ENCODE measurements at places on chromosomes 4 and X. TPM values are rescaled to one million over a fixed set of nuclear protein-coding genes. Genes with fewer than 3 reads are reported as not detected.

DNA sequence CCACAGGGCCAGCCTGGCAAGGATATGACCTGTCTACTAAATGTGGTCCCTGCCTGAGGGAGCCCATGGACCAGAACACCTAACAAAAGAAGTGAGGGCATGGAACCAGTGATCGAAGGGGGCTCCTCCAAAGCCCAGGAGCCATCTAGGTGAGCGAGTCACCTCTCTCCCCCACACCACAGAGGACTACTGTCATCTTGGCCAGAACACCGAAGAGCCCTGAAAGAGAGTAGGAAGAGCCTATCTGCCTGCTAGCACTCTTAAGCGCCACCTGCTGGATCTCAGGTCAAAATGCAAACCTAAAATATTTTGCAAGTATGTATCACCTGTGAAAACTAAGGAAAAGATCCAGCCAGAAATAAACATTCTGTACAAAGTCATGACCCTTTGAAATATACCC lies 137.9 kb upstream of the ZXDB start:
- H3K4me3 ChIP-seq, result no peak overlapping the region
- peak; percentile 54 for DNase-seq
- H3K27me3 ChIP-seq, result no peaks in the 10 kb centered on the region
- H3K4me1 ChIP-seq, result no peaks in the 10 kb centered on the region

- H3K27ac ChIP-seq, result no peak overlapping the region
- H3K4me3 ChIP-seq, result no peak overlapping the region
- no peak for DNase-seq
Observed at GRCh38 chr4:52822583-52822971, 39.5 kb upstream of the RASL11B start.

DNA sequence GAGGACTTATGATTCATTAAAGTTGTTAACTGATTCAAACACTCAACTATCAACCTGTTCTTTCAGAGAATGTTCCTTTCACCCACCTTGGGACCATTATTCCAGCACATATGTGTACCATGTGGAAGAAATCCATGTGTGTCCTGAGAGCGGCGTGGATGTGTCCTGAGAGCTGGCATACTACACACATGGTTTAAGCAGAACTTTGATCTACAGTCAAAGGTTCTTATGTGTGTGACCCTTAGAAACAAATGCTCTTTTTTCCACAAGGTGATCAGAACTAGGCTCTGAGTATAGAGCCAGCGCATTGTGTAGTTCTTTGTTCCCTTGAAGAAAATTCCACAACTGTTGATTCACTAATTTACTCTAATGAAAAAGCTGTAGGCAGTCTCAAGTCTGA lies 332.0 kb downstream of the NR3C2 start:
- no peak for DNase-seq
- no peaks in the 10 kb centered on the region for H3K36me3 ChIP-seq
- H3K4me3 ChIP-seq, result no peak overlapping the region

GRCh38 chr4:76087007-76087769 lies 12.7 kb downstream of the ART3 start:
- H3K4me3 ChIP-seq, result peak overlapping the region; percentile 27
- H3K27ac ChIP-seq, result no peak overlapping the region
- no peaks in the 10 kb centered on the region for H3K27me3 ChIP-seq

NMU gene
- total RNA-seq, result 47.5 TPM

ANOS1 gene
- total RNA-seq, result 68.5 TPM

Measured in GM23338 (cell line).